ENCODE measurements at places on chromosomes 6 and 20.

DNA sequence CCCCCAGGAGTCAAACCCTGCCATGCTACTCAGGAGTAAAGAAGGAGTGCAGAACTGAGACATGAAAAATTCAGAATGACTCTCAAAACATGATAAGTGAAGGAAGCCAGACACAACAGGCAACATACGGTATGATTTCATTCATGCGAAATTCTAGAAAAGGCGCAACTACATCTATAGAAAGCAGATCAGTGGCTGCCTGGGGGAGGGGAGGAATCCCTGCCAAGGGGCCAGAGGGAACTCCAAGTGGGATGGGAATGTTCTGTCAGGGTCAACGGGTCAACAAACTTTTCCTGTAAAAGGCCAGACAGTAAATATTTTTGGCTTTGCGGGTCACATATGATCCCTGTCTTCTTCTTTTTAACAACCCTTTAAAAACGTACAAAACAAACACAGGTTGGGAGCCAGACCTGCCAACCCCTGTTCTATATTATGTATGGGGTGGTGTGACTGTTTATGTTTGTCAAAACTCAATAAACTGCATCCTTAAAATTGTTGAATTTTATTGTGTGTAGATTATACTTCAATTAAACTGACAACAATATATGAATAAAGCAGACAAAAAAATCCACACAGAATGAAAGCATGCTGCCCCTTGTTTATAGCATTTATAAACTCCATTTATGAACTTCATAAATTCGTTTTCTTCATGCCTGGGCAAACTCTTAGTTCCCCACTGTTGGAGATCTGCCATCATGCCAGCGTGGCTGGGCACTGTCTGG lies 56.6 kb upstream of the TRAF3IP2 start:
- no peak for DNase-seq

GRCh38 chr6:16129623-16130401 lies 926 bp downstream of the MYLIP start:
- peak; percentile 56 for DNase-seq

DNA sequence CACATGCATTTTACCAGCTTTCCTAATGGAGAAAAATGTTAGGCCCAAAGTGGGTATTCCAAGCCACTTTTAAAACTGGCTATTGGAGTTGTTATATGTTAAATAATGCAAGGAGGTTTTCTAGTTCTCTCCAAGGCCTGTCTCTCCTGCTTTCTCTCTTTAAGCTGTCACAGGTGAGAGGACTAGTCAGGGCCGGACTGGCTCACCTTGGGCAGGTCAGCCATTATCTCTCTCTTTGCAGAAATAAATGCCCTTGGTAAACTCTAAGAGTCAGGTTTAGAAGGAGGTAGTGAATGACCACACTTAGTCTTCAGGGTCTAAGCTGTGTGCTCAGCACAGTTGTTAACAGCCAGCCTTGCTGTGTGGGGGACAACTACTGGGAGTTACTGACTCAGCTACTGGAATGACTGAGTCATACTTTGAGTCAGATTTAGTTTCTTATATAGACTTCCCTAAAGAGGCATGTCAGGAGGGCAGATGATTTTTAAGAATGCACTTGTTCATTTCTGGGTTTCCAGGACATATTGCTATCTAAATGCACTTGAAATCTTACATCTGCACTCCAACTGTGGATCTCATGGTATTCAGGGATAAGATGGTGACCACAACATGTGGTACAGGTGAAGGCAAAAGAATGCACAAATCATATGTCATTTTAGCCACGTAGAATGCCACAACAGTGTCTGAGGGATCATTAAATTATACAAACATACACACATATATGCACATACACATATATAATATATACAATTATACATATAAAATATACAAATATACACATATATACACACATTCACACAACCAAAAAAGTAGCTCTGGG lies 719.4 kb downstream of the EPM2A start:
- no peak for DNase-seq

- no peak for DNase-seq
Observed at GRCh38 chr6:70336996-70337742, 34.3 kb upstream of the COL9A1 start.

All from pons (tissue), 1 donor.